Activated CD4-positive, alpha-beta T cell treated with anti-CD3 and anti-CD28 coated beads, Interleukin-2, amount 50 U/mL, for 1 hour (primary cell): ENCODE measurements at places on chromosomes 3 and 15.

GRCh38 chr3:56200251-56200650 is 268.0 kb downstream of the ERC2 start:
- no peak for DNase-seq

GRCh38 chr3:102248981-102249705 is 185.7 kb upstream of the ZPLD1 start:
- DNase-seq: no peak

- DNase-seq: no peak
Observed at GRCh38 chr15:91345736-91346135, 245.7 kb downstream of the SV2B start.

GRCh38 chr3:82001276-82001923 is 240.0 kb upstream of the GBE1 start:
- no peak for DNase-seq

- DNase-seq: no peak
Observed at GRCh38 chr3:141526709-141527108, 39.9 kb downstream of the RASA2 start.

DNA sequence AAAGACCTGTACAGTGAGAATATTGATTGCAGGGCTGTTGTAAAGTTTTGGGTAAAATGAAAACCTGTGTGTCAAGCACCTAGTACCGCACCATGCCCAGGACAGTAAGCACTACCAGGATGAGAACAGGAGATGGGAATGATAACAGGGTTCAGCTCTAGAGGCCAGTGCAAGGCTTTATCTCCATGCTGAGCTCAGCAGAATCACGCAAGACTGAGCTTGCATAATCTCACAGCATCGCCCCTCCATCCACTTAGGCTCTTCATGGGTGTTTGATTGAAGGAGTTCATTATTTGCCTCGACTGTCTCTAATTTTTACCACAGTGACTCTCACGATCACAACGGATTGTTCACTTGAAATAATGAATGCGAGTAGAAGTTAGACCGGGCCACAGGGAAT is 2.9 kb downstream of the ATP13A5 start:
- no peak for DNase-seq
